ENCODE measurements at places on chromosomes 11 and 22. TPM values are rescaled to one million over a fixed set of nuclear protein-coding genes. Genes with fewer than 3 reads are reported as not detected.

DNA sequence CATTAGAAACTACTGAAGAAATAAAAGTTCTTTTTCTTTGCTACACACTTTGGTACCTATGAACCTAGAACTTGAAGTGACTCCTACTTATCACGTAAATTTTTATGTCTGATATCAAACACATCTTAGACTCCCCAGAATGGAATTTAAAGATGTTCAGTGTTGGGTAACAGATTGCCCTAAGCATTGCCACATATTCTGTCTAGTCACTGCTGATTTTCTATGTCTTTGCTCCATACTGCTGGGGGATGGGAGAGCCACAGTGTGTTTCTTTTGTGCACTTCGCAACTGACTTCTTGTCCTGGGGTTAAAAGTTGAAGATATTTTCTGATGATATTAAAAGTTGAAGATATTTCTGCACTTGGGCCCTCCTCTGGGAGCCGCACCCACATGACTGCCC is 19.4 kb upstream of the MYO18B start:
- no peak for DNase-seq
- H3K4me3 ChIP-seq, result no peak overlapping the region
- H3K36me3 ChIP-seq, result no peaks in the 10 kb centered on the region
- no peaks in the 10 kb centered on the region for H3K4me1 ChIP-seq

GRCh38 chr11:27909386-27909785 is 198.6 kb downstream of the KIF18A start:
- H3K4me1 ChIP-seq, result no peaks in the 10 kb centered on the region
- H3K36me3 ChIP-seq, result no peaks in the 10 kb centered on the region
- H3K4me3 ChIP-seq, result no peak overlapping the region

DNA sequence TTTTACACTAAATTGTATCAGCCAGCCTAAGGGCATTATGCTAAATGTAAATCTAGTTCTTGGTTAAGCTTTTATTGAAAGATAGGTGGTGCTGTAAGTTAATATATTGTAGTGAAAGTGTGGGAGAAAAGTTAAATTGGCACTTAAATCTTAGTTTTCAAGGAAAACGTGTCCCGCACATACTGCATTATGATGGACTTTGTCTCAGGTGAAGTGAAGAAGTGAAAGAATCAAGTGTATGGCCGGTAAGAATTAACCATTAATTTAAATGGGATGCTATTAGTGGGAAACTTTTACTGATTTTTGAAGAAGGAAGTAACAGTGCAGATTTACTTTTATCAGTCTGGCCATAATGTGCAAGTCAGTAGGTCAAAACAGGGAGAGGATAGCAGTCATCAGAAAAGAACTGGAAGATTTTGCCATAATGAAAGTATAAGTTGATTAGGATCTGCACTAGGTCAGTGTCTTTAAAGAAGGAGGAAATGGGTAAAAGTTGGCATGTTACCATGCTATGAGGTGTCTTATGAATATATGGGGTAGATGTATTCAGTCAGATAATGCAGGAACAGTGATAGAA is 81.6 kb downstream of the PDHX start:
- H3K27ac ChIP-seq, result peak overlapping the region; percentile 29
- no peak for DNase-seq
- H3K36me3 ChIP-seq, result no peaks in the 10 kb centered on the region
- H3K27me3 ChIP-seq, result no peaks in the 10 kb centered on the region
- no peak overlapping the region for H3K4me3 ChIP-seq

GRCh38 chr11:45181889-45182550 is 35.6 kb downstream of the PRDM11 start:
- no peak for DNase-seq
- H3K27ac ChIP-seq, result peak overlapping the region; percentile 86
- no peaks in the 10 kb centered on the region for H3K36me3 ChIP-seq
- H3K27me3 ChIP-seq, result no peaks in the 10 kb centered on the region

DNA sequence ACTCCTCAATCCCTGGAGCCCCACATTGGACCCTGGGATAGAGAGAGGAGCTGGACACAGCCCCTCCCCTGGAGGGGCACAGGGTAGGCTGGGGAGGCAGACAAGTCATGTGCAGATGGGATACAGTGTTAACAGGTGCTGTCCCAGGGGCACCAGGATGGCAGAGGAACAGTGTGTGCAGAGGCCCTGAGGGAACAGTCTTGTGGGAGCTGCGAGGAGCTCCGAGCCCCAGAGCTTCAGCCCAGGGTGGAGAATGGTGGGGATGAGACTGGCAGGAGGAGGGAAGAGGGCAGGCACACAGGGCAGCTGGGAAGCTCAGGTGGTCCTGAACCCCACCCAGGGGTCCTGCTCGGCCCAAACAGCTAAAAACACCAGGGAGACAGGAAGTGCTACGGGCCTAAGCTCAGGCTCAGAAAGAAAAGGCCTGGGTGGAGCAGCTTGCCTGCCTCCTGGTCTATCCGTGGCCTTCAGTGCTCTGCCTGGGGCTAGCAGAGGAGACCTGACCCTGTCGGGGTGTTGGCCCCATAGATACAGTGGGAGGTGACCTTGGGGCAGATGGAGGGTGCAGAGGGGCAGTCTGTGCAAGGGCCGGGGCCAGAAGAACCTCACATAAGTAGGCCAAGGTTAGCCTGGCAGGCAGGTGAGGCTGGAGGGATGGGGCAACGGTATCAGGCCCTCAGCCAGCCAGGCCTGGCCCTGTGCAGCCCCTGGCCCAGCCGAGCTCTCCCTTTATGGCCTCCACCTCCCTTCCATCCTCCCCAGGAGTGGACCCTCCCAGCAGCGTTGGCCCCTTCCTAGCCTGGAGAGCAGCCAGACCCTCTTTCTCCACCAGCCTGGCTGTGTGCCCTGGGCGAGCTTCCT is 15.4 kb downstream of the CAPN5 start:
- H3K27ac ChIP-seq, result peak overlapping the region; percentile 54
- no peaks in the 10 kb centered on the region for H3K27me3 ChIP-seq
- H3K36me3 ChIP-seq, result no peaks in the 10 kb centered on the region
- H3K4me1 ChIP-seq, result no peaks in the 10 kb centered on the region

Gene SYT8
- total RNA-seq, result 2.0 TPM

Gene NXPE1
- total RNA-seq, result not detected

Data from uterus (tissue), 4 donors.